ENCODE measurements at places on chromosomes 12 and 14.

GRCh38 chr12:19456176-19456575 is 16.9 kb downstream of the AEBP2 start:
- no peak for DNase-seq

- DNase-seq = no peak
These were observed 15.5 kb downstream of the C14orf132 start for GRCh38 chr14:96054661-96055060.

DNA sequence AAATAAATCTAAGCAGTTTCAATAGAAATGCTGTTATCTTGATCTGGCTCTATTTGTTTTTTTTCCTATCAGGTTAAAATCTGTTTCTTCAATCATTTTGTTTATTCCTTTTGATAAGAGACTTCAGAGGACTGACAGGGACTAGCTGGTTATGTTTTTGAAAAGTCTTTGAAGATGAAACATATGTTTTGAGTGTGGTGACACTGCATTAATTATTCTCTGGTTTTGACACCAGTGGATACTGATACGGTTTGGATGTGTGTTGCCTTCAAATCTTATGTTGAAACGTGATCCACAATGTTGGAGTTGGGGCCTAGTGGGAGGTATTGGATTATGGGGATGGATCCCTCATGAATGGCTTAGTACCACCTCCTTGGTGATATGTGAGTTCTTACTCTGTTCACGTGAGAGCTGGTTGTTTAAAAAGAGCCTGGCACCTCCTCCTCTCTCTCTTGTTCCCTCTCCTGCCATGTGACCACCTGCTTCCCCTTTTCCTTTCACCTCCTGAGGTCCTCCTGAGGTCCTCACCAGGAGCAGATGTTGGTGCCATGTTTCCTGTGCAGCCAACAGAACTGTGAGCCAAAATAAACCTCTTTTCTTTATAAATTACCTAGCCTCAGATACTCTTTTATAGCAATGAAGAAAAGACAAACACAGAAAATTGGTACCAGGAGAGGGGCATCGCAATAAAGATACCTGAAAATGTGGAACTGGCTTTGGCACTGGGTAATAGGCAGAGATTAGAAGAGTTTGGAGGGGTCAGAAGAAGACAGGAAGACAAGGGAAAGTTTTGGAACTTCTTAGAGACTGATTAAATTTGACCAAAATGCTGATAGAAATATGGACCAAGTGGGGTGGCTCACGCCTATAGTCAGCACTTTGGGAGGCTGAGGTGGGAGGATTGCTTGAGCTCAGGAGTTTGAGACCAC is 23.0 kb downstream of the RASSF3 start:
- no peak for DNase-seq

- no peak for DNase-seq
These were observed 269.8 kb downstream of the TMEM132C start for GRCh38 chr12:128536810-128537209.

GRCh38 chr12:96064271-96064670 is 28.9 kb upstream of the LTA4H start:
- no peak for DNase-seq

DNA sequence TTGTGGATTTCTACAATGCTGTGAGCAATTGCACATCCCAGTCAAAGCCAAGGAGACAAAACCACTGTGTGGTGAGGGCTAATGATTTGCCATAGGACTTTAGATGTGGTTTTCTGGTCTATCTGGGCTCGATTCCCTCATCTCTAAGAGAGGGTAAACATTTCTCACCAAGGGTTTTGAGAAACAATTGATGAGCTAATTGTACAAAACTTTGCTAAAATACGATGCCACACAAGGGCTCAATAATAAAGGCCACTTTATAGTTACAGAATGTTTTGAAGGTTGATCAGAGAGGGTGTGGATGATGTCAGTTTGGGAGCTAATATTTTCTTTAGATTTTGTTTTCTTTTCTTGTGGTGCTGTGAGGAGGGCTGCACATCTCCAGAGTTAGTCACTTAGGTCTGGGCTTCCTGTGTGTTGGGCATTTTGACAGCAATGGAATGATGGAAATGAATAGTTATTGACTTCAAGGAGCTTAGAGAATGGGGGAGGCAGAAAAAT is 60.8 kb upstream of the SLC38A4 start:
- DNase-seq = no peak

DNA sequence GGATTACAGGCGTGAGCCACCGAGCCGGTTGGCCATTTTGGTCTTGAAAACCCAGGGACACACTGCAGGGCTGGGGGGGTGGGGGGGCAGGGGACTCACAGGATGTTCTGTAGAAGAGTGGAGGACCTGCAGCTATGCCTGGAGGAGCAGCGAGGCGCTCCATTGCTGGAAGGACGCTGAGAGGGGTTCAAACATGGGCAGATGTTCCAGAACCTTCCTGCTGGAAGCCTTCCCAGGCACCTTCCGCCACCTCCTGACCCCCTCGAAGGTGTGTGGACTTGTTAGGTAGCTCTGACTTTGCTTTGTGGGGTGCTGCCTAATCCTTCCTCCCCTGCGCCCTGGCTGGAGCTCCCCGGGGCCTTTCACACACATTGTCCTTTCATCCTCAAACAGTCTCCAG is 19.6 kb upstream of the PPP1R13B start:
- no peak for DNase-seq

Data from AG09319 (cell line).